ENCODE measurements at places on chromosomes 5 and 9.

DNA sequence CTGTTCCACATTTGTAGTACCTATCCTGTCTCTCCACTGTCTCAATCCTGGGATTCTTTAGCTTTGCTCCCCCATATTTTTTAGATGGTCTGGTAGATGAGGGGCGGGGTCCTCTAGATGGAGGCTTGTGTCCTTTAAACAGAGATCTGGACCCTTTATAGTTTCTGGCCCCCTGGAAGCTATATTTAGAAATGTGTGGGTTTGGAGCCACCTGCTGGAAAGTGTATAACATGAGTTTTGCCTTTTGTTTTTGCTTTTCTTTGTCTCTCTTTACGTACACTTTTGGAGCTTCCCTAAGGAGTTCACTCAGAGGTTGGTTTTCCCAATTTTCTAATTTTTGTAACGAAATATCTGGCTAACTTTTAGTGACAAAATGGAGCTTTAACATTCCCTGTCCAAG lies 110.7 kb downstream of the CFAP95 start:
- DNase-seq, result no peak

- no peak for DNase-seq
These were observed 45.0 kb downstream of the IRF1 start for GRCh38 chr5:132445640-132445923.

- no peak for DNase-seq
These were observed 276.6 kb upstream of the MVB12B start for GRCh38 chr9:126049896-126050604.

DNA sequence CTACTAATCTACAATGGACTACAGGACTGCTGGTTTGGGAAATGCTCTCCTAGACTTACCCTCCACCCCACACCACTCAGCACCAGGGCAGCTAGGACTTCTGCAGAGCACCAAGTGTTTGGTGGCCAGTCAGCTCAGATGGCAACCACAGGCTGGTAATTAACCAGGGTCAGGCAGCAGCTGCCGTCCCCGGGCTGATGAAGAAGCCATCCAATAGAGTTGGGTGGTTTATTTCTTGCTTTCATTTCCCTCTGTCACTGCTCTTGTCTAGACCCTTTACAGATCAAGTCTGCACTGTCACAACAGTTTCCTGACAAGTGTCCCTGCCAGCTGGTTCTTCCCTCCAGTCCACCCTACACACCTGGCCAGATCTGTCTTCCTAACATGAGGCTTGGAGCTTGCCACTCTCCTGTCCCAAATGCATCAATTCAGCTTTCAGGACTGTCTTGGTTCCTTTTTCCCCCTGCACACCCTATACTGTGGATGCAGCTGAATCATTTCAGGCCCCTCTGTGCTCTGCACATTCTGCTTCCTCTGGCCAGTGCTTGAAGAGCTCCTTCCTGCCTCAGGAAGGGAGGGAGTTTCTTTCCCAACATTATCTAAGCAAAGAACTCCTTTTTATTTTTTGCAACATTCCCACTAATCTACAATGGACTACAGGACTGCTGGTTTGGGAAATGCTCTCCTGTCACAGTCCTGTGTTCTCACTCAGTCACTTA lies 30.2 kb upstream of the HSPA9 start:
- DNase-seq, result no peak

- DNase-seq, result no peak
These were observed 197.4 kb downstream of the SEMA5A start for GRCh38 chr5:9348401-9348996.

GRCh38 chr5:155616779-155617392 lies 603.3 kb downstream of the KIF4B start:
- DNase-seq, result no peak

DNA sequence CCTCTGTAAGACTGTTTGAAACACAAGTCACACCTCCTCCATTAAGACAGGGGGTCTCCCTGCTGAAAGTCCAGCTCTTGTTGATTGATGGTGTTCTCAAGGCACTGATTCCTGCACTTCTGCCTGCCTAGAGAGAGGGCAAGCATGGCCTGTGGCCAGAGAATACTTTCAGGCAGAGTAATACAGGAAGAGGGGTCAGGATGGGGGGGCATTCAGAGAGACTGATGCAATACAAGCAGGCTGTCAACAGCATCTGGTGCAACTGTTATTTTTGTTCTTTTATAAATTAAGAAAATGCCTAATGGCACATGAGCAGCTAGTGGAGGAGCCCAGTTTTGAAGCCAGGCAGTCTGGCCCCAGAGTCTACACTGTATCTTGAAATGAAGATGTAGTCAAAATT lies 302.2 kb downstream of the DIRAS2 start:
- DNase-seq, result no peak

DNA sequence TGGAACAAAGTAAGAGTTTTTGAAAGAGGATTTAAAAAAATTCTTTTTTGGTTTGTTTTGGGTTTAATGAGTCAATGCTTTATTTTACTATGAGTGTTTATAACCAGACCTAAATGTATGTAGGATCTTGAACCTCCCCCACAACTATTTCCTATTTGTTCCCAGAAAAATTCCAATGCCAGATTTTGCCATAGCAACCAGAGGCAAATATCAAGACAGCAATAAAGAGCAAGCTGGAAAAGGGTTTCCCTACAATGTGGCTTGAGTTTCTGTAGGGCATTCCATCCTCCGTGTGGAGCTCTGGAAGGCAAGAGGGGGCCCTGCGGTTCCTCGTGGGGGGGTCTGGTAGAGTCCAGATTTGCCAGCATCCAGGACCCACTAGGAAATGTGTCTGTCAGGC lies 27.8 kb upstream of the GDNF start:
- no peak for DNase-seq

DNA sequence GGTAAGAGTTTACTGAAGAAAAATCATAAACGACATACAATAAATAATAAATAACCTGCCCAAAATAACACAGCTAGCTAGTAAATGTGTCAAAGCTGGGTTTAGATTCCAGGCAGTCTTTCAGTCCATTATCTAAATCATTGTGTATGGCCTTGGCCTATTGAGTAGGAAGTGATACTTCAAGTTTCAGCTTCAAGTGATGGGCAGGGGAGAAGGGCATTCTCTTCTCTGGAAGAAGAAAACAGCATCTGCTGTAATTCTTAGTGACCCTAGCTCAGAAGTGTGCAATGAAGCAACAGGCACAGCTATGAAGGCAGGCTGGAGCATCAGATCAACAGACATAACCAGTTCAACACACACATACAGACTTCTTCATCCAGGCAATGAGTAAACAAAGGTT lies 42.5 kb downstream of the FNIP1 start:
- no peak for DNase-seq

DNA sequence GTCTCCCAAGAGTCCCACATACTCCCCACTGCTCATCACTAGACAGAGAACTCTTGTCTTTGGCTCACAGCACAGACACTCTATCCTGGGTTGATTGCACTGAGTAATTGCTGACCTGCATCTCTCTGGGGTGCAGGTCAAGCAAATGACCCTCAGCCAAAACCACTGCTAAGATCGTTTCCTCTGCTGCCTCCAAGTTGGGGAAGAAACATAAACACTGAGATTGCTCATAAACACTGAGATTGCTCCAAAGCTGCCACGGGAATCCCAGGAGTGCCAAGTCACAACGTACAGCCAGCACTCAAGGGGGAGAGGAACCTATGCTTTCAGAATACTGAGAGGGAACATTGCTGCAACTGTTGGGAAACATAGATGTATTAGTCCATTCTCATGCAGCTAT lies 1402.1 kb upstream of the ACO1 start:
- DNase-seq, result no peak

DNA sequence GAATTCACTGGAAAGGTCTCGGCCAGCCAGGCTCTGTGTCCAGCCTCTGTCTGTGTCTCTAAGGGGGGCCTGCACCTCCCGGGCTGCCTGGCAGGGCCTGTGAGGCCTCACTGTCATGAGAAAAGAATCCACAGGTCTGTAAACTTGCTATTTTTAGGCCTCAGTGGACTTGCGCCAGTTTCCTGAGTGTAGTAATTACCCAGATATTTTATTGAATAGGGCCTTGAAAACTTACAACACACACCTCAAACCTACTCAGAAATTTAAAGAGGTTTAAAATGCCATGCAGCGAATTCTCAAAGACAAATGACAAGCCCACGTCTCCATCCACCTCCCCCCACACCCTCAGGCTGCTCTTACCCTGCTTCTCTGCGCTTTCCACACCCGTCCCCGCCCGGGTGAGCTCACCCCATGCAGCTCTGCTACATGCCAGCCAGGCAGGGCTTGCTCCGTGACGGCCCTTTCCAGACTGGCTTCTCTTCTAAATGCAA lies 8.8 kb upstream of the TENT4A start:
- DNase-seq, result no peak

GRCh38 chr9:123216251-123216797 lies 52.1 kb downstream of the STRBP start:
- no peak for DNase-seq

DNA sequence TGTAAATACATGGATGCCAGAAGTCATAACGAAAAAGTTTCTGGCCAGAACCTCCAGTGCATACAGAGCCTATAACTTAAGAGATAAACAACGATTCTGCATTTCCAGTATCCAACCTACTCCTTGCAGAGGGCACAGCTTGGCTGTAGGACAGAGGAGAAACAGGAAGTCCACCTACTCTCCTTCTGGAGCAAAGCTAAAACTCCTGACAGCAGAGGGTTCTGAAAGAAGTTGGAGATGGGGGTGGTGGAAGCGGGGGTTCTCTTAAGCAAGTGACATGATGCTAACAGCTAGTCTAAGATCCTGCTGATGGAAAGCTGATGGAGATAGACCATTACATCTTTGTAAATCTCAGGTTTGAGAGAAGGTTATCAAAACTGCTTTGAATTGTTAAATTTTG lies 35.5 kb upstream of the CTNNAL1 start:
- DNase-seq, result no peak

DNA sequence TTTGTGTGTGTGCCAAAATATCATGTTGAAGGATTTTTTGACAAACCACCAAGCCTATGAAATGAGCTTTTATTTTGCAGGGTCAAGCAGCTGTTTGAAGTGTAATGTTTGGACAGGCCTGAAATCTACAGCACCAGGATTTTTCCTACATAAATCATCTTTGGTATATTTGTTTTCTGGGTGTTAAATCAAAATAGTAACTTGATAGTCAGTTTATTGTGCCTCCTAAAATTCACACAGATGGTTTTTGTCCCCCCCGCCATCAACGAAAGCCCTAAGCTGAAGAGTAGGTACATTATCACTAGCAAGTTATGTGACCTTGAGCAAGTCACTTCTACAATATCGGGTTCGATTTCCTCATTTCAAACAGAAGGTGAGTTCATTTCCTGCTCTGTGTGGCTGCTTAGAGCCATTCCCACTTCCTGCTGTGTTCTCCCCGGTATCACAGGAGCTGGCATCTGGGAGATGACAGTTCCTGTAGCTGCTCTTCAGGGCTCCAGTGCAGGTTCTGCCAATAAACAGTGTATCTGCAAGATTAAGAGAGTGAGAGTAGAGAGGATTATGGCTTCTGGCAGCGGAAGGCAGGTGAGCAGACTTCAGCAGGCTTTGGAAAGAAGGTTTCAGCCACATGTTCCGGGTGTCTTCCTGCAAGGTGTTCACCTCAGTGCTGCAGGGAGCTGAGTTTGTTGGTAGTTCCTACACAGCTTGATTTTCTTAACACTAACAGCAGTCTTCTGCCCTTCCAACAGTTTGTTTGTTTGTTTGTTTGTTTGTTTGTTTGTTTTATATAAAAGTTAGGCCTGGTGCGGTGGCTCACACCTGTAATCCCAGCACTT lies 48.4 kb upstream of the GNE start:
- DNase-seq, result no peak

GRCh38 chr5:67983251-67984110 lies 232.1 kb upstream of the PIK3R1 start:
- DNase-seq, result no peak

- no peak for DNase-seq
These were observed 39.4 kb downstream of the TNPO1 start for GRCh38 chr5:72855821-72856220.

DNA sequence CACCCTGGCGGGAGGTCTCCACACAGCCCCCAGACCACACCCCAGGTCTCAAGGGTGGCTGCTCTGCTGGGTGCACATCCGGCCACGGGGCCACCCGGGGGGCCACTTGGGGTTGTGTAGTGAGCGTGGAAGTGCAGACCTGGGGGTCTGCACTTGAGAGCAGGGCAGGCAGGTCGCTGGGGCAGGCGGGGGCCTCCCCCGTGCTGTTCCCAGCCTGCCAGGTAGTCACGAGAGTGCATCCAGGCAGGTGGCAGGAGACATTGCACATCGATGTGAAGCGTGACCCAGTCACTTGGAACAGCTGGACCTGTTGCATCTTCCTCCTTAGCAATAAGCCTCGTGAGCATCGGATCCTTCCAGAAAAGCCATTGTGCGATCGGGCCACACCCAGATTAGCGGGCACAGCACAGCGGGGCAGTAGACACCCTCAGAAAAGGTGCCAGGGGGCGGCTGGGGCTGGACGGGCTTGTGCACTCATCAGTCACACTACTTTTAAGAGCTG lies 4.8 kb upstream of the ENTPD8 start:
- no peak for DNase-seq

GRCh38 chr9:16312962-16313546 lies 557.4 kb downstream of the BNC2 start:
- DNase-seq, result no peak
